ENCODE measurements at places on chromosomes 4 and X.

DNA sequence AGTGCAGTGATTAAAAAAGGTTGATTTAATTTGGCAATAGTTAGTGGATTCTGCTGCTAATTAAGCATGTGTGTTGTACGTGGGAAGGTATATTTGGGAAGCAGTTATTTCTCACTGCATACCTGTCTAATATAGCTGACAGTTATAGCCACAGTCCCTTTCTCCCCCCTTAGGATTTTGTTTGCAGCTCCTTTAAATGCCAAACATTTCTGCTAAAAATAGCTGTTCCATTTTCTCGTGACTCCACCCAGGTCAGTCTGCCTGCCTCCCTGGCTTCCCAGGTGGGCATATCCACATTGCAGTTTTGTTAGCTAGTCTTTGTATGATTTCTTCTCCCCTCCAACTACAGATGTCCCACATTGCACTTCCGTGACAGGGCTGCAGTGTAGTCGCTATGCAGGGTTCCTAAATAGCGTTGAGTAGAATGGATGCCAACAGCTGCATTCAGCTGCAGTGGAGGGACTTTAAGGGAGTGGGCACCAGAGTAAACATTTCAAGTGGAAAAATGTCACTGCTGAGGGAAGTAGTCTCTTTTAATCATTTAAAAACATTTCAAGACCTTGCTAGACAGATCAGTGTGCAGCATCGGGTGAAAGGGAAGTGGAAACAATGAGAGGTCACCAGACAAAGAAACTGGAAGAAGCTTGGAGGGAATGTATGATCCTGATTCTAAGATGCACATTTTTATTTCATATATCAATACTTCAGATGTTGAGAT is 326.3 kb downstream of the RAPGEF2 start:
- DNase-seq = no peak

DNA sequence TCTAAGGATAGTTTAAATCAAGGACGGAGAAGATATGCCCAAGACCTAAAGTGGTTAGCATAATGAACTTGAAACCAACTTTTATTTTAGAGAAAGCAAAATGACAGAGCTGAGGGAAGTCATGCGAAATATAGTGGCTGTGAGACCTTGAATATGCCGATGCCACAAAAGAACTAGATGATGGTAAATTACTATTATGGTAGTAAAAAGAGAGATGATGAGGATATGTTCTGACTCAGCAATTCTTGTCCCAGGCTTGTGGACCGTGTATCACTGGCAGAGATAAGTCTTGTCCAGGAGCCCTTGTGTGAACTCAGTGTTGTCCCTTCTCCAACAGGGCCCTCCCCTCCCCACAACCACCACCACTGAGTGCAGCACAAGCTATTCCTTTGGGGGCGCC is 1605.6 kb upstream of the TENM3 start:
- no peak for DNase-seq

DNA sequence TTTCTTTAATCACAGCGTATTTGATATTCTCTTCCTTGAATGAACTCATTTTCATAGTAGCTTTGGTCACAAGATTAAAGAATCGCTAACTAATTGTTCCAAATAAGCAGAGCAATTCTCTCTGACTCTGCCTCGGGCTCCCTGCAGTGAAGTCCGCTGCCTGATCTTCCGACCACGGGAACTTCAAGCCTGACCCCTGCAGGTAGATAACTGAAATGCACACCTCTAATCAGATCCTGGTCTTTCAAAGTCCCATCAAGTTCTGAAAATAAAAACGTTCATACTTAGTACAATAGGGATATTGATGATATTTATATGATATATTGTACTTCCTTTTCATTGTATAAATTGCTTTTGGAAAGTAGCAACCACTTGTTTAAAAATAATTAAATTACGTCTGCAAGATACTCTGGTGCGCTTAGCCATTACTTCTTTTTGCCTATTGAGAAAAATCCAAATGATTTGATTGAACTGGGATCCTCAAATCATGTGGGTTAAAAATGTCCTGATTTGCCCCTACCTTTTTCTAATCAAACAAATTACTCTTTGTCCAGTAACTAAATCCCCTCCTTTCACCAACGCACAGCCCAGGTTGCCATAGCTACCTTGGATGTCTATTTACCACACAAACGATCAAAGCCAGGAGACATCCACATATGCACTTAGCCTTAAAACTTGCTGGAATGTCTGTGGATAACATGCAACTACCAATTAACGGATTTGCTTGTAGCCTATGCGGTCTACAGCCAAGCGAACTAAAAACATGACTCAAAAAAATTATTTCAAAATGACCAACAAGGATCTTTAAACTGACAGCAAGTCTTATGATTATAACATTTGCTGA is 4.2 kb downstream of the MID1 start:
- peak; percentile 53 for DNase-seq

GRCh38 chr4:73718375-73719373 is 21.7 kb upstream of the CXCL8 start:
- no peak for DNase-seq

GRCh38 chrX:111348429-111348828 is 63.6 kb downstream of the DCX start:
- DNase-seq = no peak

GRCh38 chr4:55122235-55122634 is 3.2 kb downstream of the KDR start:
- DNase-seq = no peak

DNA sequence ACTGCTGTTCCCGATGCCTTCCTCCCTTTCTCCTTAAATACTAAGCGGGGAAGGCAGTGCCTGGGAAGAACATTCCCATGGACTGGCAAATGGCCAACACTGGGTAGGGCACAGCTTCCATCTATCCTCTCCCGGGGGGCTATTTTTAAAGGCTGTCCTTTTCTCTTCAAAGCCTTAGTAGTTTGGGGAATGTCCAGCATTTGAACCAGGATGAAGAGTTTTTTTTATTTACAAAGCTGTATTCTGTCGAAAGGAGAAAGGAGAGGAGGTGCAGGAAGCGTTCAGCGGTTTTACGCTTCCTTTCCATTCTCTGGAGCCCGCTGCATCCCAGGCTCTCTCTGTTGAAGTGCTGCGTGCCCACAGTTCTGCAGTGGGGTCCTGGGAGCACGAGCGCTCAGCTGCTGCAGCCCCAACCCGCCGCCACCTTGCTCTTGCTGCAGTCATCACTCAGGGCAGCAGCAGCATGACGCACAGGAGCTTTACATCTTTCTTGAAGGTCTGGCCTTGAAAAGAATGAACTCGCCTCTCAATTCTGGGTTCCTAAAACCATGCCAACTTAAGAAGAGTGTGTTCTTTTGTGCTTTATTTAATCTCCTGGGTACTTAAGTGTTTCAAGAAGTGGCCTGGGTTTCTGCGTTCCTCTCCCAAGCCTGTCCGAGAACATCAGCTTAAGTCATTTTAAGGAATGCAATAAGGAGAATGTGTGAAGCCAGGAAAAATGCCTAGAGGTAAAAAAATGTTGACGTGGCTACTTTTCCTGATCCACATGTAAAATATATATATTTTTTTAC is 427.2 kb downstream of the MAPK10 start:
- no peak for DNase-seq

DNA sequence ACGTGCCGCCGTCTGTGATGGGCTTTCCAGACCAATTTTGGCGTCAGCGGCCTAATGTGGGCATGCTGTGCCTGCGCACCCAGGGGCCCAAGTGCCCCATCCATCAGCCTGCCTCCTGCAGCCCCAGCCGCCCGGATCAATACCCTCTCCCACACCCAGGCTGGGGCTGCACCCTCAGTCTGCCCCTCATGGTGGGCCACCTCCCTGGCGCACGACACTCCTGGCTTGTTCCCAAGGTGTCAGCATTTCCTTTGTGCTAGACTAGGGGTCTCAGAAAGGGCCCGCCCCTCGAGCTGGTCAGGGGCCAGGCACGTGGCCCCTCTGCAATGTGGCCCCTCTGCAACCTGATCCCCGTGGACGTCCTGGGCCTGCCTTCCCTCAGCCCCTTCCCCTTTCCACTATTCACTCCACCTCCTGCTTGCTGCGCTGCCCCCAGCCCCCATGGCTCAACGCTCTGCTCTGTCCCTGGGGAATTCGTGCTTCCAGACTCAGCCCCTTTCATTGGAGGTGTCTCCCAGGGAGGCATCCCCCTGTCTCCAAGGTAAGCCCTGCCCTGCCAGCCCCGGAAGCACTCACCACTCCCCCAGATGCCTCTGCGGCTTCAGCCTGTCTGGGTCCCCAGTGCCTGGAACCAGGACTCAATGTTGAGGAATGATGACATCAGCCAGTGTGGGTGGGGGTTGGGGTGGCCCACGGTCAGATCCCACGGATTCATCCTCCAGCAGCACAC is 130.8 kb downstream of the HMX1 start:
- DNase-seq = no peak

- no peak for DNase-seq
Measured at GRCh38 chr4:106358899-106359298, 9.7 kb downstream of the GIMD1 start.

- DNase-seq = no peak
Measured at GRCh38 chr4:80685214-80685613, 345.3 kb upstream of the BMP3 start.

GRCh38 chr4:39569209-39569608 is 42.0 kb upstream of the UGDH start:
- no peak for DNase-seq

DNA sequence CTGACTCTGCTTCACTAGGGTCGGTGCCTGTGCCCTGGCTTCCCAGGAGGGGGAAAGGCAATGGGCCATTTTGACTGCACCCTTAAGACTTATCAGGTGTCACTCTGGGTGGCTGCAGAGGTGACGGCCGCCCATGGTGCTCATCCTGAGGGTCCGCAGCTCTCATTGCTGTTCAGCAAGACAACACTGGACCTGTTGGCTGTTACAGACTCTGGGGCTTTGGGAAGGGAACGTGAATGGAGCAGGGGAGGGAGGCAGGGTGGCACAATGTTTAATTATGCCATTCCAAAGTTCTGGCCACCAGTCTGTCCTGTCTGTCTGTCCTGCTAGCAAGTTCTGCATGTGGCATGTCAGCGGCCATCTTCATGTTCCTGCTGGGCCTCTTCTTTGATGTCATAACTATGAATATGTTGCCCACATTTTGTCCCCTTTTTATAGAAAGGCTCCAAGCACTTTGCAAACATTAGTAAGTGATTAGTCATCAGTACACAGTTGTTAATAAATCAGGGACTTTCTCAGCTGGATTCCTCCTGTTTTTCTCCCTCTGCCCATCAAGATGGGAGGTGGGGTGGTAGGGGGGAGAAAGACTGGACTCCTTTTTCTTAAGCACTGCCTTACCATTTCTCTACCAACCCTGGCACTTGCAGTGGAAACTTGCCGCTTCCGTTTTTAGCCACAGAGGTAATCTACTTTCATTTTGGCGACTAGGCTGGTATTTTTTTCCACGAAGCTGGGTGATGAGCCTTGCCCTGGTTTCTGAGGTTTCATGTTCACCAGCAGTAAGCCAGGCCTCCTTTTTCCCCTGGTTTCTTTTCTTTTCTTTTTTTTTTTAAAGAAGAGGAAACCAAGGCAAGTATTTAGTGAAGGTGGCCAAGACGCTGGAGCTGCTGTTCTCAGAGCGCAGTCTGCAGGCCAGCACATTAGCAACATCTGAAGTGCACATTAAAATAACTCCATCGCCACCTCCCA is 88.6 kb upstream of the TRIM2 start:
- DNase-seq = peak; percentile 81
